ENCODE measurements at places on chromosomes 4 and X. TPM values are rescaled to one million over a fixed set of nuclear protein-coding genes. Genes with fewer than 3 reads are reported as not detected.

The LONRF3 gene
- 1.8 TPM for total RNA-seq

The LRP2BP gene
- 0.39 TPM for total RNA-seq

The FAM50A gene
- 63.0 TPM for total RNA-seq

The PWWP3B gene
- total RNA-seq = 7.9 TPM

The USP46 gene
- 12.2 TPM for total RNA-seq

The SLC16A2 gene
- total RNA-seq = 4.9 TPM

The SSX4 gene
- total RNA-seq = not detected

- no peak for DNase-seq
Observed at GRCh38 chr4:165060938-165061337, 7.3 kb downstream of the TRIM75 start.

GRCh38 chr4:138978028-138978585, 37.5 kb upstream of the NOCT start:
- DNase-seq = no peak

GRCh38 chr4:90958256-90958895, 831.2 kb downstream of the CCSER1 start:
- peak; percentile 97 for DNase-seq

GRCh38 chr4:107625391-107625902, 94.6 kb downstream of the PAPSS1 start:
- no peak for DNase-seq

- DNase-seq = peak; percentile 81
Observed at GRCh38 chr4:87092389-87093141, 127.9 kb downstream of the KLHL8 start.

- DNase-seq = no peak
Observed at GRCh38 chr4:175951794-175952193, 113.8 kb upstream of the WDR17 start.

GRCh38 chrX:75114638-75115037, 41.4 kb downstream of the ABCB7 start:
- DNase-seq = no peak

DNA sequence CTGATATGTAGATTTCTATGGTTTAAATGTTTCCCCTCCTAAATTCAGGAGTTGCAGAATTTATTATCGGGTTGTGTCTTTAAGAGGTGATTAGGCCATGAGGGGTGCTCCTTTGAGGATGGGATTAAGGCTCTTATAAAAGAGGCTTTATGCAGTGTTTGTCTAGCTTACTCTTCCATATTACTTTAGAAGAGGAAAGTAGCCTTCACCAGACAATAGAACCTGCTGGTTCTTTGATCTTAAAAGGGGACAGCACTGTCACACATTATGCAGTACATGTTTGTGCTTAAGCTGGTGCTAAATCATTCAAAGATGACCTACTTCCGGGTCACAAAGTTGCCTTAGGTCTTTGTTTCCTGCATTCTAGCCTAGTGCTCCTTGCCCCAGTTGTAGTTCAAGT, 81.0 kb downstream of the CPXCR1 start:
- no peak for DNase-seq

- no peak for DNase-seq
Observed at GRCh38 chrX:9693307-9694001, 72.2 kb downstream of the GPR143 start.

- DNase-seq = no peak
Observed at GRCh38 chr4:8285976-8286718, 16.6 kb downstream of the HTRA3 start.

- DNase-seq = no peak
Observed at GRCh38 chr4:140131675-140132229, 22.2 kb downstream of the MAML3 start.

GRCh38 chr4:158020176-158020575, 152.6 kb downstream of the GASK1B start:
- DNase-seq = peak; percentile 80

GRCh38 chr4:173074501-173074946, 94.1 kb upstream of the GALNT7 start:
- DNase-seq = peak; percentile 96

GRCh38 chrX:106626789-106627188, 15.0 kb downstream of the RADX start:
- no peak for DNase-seq

DNA sequence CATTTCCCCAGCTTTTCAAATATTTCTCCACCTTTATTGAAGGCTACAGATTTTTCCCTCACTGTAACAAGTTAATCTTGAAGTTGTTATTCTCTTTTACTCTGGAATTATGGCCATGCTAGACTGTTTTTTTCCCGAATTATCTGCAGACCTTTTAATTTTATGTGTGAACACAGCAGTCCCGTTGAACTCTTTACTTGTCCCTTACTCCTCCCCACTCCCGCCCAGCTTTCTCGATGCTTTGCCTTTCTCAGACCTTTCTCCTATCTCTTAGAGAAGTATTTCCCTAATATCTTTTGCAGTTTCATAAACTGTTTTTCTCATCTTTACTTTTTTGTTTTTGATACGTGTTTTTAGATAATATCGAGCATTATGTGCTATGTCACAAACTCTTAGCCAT, 776 bp downstream of the CEP44 start:
- no peak for DNase-seq

GRCh38 chrX:131047180-131047579, 11.0 kb upstream of the ARHGAP36 start:
- DNase-seq = no peak

- DNase-seq = no peak
Observed at GRCh38 chr4:62324215-62324614, 1124.1 kb downstream of the ADGRL3 start.

- no peak for DNase-seq
Observed at GRCh38 chrX:10242026-10242425, 85.3 kb downstream of the CLCN4 start.

DNA sequence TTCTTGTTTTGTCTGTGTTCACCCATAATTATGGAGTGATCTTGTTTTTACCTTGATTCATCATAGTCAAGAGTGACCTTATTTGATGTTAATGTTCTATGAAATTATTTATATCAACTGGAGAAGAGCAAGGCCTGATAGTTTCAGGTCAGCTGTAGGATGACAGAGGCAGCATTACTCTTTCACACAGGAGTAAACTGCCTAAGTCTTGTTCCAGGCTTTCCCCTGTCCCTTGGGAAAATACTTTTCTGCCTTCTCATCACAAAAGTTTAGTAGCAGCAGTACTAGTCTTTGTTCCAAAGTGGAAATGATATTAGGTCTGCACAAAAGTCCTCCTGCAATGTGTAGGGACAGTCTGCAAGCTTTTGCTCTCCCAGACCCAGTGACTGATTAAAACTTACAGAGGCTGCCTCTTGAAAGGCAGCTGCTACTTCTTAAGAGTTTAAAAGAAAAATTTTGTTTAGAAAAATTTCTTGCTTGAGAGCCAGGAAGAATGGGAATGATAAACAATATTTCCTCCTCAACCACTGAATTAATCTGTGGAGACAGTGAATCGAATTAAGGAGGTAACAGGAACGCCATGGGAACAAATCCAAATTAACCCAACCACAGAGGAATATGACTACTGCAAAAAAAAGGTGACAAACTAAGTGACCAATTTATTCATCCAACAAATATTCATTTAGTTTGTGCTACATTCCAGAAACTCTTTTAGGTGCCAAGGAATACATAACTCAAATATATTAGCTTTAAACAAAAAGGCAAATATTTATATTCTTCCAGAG, 991.4 kb upstream of the PABPC4L start:
- DNase-seq = no peak

GRCh38 chr4:30744957-30745640, 24.9 kb downstream of the PCDH7 start:
- no peak for DNase-seq

DNA sequence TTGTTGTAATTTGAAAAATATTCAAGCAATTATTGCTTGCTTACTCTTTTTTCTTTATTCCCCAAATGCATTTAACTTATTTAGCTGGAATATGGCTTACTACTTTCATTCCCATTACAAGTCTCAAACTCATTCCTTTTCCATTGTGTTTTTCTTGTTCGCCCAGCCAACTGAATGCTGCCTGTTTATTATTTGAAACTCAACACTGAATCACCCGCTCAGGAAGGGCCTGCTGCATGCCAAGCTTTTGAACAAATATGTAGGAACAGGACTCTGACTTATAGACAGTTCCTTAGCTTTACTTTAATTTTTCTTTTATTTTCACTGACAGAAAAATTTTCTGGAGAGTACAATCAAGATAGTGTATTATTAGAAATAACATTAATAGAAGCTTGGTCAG, 12.9 kb downstream of the PCDH18 start:
- peak; percentile 16 for DNase-seq

GRCh38 chr4:113732967-113733527, 28.5 kb downstream of the CAMK2D start:
- DNase-seq = no peak

- DNase-seq = no peak
Observed at GRCh38 chr4:74667438-74667837, 126.9 kb downstream of the BTC start.

DNA sequence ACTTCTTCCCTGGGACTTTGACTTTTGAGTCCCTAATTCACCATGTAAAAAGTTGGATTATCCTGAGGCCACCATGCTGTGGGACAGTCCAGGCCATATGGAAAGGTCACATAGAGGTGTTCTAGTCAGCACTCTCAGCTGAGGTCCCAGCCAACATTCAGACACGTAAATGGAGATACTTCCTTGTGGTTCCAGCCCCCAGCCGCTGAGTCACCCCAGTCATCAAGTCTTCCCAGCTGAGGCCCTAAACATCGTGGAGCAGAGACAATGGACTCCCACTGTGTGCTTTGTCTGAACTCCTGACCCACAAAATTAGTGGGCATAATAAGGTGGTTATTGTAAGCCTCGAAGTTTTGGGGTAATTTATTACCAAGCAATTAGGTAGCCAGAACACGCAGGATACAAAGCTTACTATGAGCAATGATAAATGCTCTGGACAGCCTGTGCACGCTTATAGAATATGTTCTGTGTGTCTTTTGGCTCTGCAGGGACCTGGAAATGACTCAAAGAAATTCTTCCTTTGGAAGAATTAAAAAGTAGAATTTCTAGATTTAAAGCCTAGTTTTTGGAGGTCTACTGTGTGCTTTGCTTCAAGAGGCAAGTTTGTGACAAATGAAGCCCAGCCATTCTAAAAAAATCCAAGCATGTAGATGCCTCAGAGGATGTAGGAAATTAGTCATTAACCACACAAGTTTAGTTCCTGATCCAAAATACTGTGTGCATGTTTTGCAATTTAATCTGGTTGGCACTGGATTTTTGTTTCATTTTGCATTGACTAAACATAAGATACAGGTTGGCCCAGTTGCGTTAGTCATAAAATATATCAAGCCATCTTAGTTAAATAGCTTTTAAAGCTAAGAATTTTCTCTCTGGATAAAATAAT, 33.2 kb upstream of the SLC9A7 start:
- peak; percentile 92 for DNase-seq

GRCh38 chrX:118579417-118579816, 83.8 kb downstream of the DOCK11 start:
- no peak for DNase-seq

DNA sequence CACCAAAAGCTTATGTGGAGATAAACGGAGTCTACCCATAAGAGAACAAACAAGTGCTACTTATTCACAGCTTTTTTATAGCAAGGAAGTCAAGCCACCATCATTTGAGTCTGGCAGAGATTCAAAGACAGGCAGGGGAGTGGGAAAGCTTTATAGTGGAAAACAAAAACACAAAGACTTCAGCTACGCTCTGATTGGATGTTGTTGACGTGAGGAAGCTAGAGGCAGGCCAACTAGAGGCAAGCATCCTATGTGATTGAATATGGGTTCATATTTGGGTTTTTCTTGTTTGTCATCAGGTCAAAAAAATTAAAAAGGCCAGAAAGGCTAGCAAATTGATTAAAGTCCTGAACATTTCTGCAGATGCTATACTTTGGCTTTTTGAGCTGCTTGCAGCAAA, 719 bp upstream of the TCEAL4 start:
- DNase-seq = no peak

DNA sequence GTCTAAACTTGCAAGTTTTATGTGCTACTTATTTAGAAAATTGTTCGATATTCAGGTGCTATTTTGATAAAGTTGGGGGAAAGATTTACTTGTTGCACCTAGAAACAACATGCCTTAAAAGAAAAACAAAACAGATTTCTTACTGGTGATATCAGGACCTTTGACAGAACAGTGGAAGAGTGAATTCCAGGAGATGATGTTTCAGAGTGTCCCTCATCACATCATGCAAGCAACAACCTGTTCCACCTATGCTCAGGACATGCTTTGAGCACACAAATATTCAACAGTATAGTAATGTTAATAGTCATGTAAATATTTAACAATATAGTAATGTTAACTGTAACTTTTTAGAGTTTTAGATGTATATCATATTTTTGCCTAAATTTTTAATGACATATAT, 23.9 kb upstream of the RNF128 start:
- no peak for DNase-seq

Data from H4 (cell line).